Sigmoid colon (tissue), 7 donors: ENCODE measurements at places on chromosomes 2 and 18. TPM values are rescaled to one million over a fixed set of nuclear protein-coding genes. Genes with fewer than 3 reads are reported as not detected.

DNA sequence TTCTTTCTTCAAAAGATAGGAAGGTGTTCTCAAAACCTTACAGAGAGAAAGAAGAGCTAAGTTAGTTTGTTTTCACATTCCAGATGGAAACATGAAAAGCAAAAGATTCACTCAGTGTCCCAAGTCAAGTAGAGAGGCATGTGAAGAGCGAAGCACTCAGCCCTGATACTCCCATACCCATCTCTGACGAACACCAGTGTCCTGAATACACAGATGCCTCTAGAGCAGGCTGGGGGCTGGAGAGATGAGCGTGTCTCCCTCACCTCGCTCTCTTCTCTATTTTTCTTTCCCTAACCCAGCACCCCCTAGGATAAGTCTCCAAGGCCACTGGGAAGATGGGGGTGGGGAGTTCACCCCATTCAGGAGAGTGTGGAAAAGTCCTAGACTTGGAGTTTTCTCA, 227.8 kb downstream of the TMEM163 start:
- DNase-seq = no peak

DNA sequence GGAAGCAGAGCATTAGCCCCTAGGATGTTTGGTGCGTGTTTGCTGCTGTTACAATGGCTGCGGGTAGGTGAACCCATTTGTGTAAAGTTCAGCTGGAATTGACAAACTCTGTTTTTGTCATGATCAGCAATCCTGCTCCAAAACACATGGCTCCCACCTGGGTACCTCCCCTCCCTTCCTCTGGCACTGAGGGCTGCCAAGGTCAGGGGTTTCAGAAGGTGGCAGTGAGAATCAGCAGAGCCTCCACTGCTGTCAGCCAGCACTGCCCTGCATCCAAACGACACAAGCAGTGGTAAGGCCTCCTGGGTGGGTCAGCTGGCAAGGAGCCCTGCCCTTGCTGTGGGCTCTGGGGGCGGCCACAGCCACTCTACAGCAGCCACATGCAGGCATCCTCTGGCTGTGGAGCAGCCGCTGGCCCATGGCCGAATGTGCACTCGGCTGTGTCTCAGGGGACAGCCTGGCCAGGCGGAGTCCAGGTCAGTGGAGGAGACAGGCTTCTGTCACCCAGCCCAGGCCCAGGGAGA, 32.8 kb upstream of the LDLRAD4 start:
- DNase-seq = no peak

GRCh38 chr18:22115573-22115972, 53.8 kb upstream of the GATA6 start:
- no peak for DNase-seq

DNA sequence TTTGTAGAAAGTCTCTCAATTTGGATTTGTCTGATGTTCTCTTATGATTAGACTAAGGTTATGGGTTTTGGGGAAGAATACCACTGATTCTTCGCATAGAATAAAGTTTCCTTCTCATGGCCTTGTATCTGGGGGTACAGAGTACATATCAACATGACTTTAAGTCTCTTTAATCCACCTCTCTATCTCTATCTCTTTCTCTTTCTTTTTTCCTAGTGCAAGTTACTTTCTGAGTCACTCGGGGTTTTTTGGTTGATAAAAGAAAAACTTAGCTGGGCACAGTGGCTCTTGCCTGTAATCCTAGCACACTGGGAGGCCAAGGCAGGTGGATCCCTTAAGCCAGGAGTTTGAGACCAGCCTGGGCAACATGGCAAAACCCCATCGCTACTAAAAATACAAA, 100.1 kb upstream of the MAP4K3 start:
- DNase-seq = no peak

DNA sequence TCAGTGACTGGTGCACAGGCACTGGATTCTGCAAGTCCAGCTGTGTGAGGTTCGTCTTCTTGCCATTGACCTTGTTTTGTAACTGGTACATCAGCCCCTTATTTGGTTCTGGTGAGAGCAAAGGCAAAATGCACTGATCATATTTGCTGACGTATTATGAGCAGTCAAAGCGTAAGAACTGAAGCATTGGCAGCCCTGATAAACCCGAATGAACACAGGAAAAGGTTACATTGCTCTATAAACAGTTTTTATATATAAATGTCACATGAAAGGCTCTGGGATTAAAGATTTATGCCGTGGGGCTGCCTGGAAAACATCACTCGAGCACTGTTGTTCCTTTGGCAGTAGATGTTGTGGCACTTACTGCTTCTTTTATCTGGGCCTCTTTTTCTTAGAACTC, 167.9 kb downstream of the IRS1 start:
- peak; percentile 90 for DNase-seq

GRCh38 chr2:145927131-145927950, 1407.4 kb upstream of the ZEB2 start:
- DNase-seq = no peak

DNA sequence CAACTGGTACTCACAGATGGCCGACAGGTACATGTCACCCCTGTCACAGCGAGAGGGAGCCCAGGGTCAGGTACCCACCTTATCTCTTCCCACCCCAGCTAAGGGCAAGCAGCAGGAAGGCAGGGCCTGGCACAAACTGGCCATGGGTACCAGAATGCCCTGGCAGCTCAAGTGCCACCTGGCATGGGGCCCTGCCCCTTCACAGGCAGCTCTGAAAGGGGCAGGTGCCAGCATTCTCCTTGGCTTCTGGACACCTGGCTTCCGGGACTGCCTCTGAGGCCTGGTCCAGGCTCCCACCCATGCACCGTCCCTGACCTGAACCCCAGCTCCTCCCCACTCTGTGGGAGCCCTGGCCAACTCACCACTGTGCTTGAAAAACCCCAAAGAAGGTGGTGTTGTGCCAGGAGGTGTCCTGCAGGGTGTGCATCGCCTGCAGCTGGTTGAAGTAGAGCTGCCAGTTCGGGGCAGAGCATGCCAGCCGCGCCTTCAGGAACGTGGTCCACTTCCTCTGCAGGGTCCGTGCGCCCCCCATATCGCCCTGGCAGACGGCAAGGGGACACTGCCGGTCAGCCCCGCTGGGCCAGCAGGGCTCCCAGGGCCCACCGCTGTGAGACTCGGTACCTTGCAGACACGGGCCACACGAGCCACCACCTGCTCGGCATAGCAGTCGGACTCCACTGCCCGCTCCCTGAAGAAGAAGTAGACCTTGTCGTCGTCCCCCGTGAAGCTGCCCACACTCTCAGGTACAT, 5.4 kb downstream of the SEMA4C start:
- peak; percentile 64 for DNase-seq

- DNase-seq = no peak
Observed at GRCh38 chr2:175872005-175872348, 130.1 kb downstream of the LNPK start.

The DHRS9 gene
- total RNA-seq = 0.54 TPM

The B3GNT7 gene
- total RNA-seq = 5.0 TPM

The STARD6 gene
- total RNA-seq = not detected

The TANK gene
- total RNA-seq = 64.5 TPM

The UGT1A10 gene
- total RNA-seq = not detected
